Activated CD8-positive, alpha-beta memory T cell treated with anti-CD3 and anti-CD28 coated beads for 24 hours (primary cell): ENCODE measurements at places on chromosomes 5 and 9.

DNA sequence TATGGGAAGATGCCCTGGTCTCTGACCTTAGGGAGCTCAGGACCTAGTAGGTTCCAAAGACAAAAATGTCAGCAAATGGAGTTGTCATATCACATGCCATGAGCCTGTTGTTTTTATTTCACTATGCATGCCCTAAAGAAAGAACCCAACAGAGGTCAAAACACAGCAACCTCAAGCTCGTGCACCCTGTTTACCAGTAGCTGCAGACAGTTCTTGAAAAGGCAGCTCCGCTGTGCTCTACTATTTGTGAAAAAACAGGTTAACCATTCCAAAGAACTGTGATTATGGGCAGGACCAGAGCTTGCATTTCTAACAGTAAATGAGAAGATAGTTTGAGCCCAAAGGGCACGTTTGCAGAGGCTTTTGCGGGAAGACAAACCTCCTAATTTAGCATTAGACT is 22.8 kb downstream of the ITK start:
- no peak for DNase-seq

GRCh38 chr5:176180781-176181180 is 57.4 kb upstream of the SIMC1 start:
- no peak for DNase-seq

DNA sequence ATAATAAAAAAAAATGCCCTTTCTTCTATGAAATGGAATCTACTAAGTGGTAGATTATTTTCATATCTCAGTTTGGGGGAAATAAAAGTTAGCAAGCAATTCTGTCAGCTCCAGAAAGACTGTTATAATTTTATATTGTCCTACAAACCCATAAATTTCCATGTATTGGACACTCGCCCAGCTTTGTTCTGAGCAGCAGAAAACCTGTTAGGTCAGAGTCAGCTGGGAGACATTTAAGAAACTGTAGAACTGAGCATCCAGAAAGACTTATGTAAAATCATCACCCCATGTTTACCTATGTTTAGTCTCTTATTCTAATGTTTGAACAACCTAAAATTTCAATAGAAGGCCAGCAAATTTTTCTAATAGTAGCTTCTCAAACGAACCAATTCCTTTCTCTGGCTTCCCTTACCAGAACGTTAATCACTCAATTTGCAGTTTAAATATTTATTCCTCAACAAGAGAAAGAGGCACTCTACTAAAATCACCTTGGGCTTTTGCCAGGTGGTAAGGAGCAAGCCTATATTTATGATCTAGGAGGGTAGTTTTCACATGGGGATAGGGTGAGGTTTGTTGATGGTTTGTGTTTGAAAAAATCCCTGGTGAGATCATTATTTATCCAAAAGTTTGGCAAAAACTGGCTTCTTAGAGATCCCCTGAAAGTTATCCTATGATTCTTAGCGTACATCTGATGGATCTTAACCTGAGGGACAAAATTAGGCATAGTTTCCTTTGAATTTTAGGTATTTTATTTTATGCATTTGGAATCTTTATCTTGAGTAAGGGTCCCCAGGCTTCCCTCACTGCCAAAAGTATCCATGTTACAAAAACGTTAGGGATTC is 34.4 kb downstream of the MACROH2A1 start:
- DNase-seq: no peak

DNA sequence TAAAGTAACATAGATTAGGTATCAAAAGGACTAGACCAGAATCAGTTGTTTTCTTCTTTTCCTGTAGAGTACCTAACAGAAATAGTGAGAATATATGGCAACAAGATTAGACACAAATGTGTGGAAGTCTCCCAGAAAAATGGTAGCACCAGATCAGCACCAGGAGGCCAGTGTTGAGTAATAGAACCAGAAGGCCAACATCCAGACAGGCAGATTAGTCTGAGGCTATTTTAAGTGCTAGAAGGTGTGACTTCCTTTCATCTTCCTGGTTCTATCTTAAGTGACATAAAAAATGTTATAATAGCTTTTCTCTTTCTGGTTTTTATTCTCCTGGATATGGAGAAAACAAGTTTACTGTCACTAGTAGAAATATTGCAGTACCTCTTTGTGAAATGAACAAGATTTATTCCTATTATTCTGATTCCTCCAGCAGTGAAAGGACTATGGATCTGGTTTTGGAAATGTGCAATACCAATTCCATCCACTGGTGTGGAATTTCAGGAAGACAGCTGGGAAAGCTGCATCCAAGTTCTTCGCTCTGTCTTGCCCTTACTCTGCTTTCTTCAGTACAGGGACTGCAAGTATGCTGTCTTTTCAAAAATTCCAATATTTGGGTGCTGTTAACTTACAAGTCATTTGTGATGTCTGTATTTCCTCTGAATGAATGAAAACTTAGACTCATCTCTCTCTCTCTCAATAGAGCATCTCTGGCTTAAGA is 39.1 kb downstream of the SHLD3 start:
- no peak for DNase-seq

- no peak for DNase-seq
Measured at GRCh38 chr9:92328225-92328624, 2.5 kb downstream of the CENPP start.

DNA sequence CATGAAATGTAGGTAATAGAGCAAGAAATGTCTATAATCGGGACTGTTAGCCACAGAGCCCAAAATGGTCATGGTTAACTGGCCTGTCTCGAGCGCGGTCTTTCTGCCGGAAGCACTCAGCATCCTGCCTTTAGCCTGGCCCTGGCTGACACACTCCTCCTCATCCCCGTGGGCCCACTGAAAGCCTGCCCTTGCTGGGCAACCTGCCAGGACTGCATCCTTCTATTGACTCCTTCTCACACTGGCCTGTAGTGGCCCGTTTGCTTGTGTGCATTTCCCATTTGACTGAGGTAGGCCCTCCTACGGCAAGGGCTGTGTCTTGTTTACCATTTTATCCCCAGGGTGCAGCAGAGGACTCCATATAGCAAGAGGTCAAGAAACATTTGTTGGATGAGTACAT is 215.7 kb downstream of the ATPSCKMT start:
- no peak for DNase-seq

DNA sequence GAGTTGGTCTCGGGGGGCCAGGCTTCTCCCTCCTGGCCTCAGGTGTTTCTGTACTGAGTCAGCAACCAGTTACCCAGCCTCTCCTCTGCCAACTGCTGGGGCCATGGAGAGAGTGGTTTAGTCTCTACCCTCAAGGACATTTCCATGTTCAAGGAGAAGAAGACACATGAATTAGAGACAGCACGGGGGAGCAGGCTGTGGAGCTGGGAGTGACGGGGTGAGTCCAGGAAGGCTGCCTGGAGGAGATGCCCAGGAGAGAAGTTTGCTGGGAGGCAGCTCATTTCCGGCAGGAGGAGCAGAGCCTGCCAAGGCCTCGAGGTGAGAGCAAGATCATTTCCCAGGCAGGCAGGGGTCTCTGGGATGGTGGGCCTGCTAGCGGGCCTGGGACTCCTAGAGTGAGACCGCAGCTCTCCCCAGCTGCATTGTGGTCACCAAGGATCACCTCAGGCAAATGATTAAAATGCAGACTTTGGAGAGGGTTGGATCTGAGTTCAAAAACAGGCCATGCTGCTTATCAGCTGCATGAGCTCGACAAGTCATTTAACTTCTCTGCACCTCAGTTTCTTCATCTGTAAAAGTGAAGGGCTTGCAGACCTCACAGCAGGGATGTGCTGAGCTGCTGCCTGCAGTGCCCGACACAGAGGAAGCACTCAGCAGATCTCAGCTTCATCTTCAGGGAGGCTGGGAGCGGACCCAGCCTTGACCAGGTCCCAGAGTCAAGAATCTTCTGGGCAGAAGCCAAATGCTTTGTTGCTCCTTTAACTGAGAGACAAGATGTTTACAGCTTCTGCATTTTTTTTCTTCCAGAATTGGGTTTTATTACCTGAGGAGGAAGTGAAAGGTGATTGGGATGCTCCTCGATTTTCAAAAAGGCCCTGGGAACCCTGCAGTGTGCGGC is 35.2 kb downstream of the NEK6 start:
- no peak for DNase-seq

- no peak for DNase-seq
Measured at GRCh38 chr5:160548949-160549645, 127.4 kb downstream of the PTTG1 start.

DNA sequence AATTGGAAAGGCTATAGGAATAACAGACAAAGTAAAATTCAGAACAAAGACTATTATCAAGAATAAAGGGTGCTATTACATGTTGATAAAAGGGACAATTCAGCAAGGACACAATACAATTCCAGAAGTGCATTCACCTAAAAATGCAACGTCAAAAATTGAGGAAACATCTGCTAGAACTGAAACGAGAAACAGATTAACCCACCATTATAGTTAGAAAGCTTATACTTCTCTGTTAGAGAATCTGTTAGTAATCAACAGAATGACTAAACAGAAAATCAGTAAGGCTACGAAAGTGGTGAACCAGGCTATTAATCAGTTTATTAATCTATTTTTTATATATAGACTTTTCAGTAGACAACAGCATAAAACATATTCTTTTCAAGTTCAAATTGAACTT is 14.8 kb downstream of the FCN1 start:
- DNase-seq: no peak

DNA sequence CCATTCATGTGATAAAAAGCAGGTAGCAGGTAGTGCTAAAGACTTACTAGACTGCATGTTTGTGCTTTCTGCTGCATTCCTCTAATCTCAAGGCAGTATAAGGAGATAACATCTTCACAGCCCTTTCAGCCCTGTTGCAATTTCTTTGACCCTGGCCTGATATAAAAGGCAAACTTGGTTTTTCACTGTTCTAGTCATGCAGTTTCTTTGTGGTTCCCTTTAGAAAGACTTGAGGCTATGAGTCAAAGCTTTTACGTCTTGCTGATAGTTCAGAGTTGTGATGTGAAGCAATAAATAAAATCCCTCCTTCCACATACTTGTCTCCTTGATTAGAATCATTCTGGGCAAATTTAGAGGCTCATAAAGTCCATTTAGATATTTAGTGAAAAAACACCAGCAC is 88.6 kb upstream of the CDKN2B start:
- no peak for DNase-seq

- DNase-seq: no peak
Measured at GRCh38 chr9:77857513-77858259, 173.9 kb downstream of the GNAQ start.

DNA sequence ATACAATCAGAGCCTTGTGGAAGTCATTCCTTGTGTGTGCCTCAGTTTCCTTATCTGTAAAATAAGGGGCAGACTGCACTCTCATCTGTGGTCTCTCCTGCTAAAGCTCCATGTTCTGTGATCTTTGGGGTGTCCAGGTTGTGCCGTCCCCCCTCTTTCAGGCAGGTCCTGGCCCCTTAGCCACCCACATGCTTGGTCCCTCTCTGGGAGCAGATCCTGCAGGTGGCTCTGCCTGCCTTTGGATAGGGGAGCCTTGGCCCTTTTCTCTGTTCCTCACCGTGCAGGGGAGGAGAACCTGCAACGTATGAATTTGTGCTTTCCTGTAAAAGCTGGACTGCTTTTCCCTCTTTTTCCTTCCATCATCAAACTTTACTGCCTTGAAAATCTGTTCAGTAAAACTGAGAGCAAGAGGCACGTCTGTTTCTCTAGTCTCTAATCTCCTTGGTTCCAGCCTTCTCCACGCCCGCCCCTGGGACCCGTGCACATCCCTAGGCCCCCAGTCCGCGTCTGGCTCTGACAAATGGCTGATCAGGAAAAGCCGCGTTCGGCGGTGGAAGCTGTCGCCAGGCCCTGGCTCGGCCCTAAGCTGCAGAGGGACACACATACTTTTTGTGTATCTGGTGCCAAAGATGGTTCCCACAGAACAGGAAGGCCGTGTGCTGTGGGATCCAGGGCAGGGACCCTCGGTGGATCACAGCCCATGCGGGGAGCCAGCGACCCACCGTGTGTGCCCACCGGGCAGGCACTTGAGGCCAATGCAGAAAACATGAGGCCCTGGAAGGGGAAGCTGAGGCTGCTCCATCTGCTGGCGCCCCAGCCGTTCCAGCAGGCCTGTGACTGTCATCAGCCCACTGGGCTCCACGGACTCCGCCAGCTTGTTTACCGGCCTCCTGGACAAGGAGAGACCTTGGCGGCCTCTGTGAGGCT is 43.4 kb upstream of the COL5A1 start:
- DNase-seq: no peak

DNA sequence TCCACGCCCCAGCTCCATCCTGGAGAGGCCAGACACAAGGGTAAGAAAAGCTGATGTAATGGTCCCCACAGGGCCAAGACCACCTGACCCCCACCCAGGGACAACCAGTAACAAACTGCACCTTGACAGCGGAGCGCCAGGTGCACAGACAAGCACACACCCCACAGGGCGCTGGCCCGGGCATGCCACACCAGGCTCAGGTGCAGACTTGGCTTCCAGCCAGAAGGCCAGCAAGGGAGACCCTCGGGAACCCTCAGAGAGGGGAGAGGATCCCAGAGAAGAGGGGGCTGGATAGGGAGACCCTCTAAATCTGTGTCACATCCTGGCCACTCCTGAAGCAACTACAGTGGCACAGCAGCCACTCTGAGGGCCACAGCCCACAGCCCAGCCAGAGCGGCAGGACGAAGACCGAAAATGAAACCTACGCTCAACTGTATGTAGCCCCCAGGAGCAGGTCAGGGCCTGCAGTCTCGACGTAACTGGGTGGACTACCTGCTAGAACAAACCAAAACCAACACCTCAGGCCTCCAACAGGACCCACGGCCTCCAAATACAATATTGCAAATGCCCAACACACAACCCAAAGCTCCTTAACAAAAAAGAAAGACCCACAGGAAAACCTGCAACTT is 18.5 kb downstream of the CAMSAP1 start:
- peak; percentile 54 for DNase-seq

DNA sequence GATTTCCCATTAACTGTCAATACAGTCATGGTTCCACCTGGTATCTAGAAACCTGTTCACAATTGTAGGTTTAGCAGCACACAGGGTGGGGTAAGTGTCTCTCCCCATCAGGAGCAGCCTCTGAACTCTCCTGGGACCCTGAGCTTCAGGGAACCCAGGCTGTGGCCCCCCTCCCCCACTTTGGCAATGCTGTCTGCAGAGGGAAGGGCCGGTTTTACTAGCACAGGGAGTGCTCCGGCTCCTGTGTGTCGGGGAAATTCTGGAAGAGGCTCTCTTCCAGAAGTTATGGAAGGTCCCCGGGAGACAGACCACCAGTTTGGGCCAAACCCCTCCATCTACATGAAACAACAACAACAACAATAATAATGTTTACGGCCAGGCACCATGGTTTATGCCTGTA is 9.9 kb downstream of the DAB2IP start:
- DNase-seq: no peak

DNA sequence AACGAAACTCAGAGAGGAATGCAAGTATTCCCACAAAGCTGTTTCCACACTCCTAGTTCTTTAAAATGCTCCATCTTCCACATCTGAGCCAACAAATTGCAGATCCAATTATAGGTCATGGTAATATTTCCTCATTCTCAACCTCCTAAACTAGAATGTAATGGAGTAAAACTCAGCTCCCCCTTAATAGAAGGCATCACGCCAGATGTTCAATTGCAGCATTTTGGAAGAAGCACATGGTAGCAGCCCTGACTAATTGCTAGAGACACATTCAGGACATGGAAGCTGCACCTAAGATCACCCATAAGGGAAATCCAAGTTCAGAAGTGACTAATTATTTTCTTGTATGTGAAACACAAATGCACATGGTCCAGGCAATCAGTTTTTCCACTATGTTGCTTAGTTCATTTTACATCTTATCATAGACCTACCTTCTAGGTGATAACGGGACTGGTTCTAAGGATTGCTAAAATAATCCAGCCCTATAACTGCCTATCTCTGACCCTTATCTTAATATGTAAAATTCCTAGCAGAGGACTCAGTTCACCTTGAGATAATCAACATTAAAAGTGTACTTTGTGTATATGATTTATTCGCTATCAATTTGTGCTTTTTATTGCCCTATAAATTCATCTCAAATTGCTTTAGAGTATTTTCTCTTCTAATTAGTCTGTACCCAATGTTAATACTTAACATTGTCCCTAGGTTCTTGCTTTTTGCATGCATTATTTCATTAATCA is 75.1 kb downstream of the GABRB2 start:
- no peak for DNase-seq
